ENCODE measurements at places on chromosomes 7 and 10. TPM values are rescaled to one million over a fixed set of nuclear protein-coding genes. Genes with fewer than 3 reads are reported as not detected.

Gene MORN4
- 2.2 TPM for total RNA-seq

Gene CYP2C19
- 0.17 TPM for total RNA-seq

Gene LBX1
- not detected for total RNA-seq

Gene DRGX
- not detected for total RNA-seq

Gene WDR86
- total RNA-seq, result not detected

GRCh38 chr10:87072449-87072848 lies 22.2 kb downstream of the GLUD1 start:
- no peak for DNase-seq

GRCh38 chr10:74589226-74589673 lies 237.2 kb upstream of the KAT6B start:
- peak; percentile 89 for DNase-seq

DNA sequence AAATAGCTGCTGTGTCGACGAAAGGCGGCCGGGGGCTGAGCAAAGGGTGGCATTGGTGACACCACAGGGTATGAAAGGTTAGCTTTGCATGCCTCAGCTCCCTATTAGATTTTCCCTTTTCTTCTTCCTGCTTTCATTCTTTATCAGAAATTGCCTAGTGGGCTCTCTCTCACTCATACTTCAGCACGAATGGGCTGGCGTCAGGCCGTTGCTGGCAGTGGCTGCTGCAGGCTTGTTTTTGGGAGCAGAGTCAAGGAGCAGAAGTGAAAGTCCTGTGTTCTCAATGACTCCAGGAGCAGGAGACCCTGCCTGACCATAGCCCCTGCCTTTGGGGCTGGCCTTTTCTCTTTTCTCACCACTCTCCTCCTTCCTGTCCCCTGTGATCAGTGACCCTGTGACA lies 318.0 kb downstream of the PLXNA4 start:
- no peak for DNase-seq

GRCh38 chr7:119594956-119595355 lies 678.0 kb upstream of the KCND2 start:
- no peak for DNase-seq

DNA sequence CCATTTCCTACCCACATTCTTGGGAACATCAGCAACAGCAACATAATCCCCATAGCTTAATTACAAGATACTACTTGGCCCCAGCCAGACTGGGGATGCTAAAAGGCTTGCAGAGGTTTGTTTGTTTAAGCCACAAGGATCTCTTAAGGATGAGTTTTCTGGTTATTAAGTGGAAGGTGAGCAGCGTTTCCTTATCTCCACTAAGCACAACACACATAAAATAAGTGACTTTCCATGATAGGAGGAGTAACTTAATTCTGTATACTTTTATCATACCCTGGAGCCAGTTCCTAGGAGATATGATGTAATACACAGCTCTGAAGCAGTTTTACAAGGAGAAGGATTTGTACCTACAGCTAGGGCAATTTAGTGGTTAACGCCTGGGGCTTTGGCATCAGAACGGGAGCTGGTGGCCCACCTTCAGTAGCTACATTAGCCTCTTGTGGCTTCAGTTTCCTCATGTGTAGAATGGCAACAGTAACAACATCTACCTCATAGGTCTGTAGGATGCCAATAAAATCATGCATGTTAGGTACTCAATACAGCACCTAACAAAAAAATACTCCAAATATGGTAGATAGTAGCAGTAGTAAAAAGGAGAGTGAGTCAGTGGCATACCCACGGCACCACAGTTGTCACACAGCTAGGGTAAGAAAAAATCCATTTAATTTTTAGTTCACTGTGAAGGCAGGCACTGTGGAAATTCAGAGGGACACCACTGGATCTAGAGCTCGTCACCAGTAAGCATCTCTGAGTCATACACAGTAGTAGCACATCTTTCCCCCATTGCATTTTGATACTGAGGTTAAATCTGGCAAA lies 55.2 kb downstream of the DOCK4 start:
- DNase-seq, result no peak

DNA sequence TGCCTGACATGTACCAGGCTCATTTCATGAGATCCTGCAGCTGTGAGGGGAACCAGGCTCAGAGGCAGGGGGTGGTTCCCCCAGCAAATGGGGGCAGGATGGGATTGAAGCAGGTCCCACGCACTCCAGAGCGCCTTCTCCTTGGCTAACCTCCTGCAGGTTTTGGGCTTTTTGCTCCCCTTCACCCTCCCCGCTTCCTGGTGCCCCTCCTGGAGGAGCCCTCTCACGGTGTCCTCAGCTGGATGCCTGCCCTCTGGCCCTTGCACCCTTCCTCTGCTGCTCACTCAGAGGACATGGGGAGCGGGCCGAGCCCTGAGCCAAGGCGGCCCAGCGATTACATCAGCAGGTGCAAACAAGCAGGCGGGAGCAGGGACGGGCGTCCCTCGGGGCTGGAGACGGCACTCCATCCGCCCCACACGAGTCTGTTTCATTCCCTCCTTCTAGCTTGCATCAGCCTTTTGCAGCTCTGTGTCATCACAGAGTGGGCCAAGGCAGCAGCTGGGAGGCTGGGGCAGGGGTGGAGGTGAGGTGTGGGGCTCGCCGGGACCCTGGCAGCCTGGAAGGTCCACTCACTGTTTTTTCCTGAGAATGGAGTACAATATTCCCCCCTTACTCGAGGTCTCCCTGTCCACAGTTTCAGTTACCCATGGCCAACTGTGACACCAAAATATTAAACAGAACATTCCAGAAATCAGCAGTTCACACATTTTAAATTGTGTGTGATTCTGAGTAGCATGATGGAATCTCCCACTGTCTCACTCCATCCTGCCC lies 52.7 kb upstream of the SLC29A3 start:
- DNase-seq, result no peak
